Kidney (tissue), 22 donors: ENCODE measurements at places on chromosomes 16 and 17.
A peak's percentile ranks its signal among the peaks of the same experiment; 100 is the strongest.

- H3K27ac ChIP-seq = no peak overlapping the region
- H3K4me3 ChIP-seq = no peak overlapping the region
- H3K36me3 ChIP-seq = no peaks in the 10 kb centered on the region
- no peaks in the 10 kb centered on the region for H3K4me1 ChIP-seq
Measured at GRCh38 chr17:29661213-29661612, 38.5 kb upstream of the CORO6 start.

DNA sequence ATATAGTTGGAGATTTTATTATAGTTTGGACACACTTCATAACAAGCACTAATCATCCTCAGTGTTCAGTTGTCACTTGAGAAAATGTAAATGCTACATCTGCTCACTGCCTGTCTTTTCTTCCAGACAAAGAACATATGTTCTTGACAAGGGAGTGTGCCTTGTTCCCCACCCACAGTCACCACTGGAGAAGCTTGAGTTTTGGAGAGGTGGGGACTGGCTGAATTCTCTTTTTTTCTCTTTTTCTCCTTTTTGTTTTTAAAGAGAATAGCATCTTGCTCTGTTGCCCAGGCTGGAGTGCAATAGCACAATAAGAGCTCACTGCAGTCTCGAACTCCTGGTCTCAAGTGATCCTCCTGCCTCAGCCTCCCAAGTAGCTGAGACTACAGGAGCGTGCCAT, 15.5 kb downstream of the RPRML start:
- H3K27me3 ChIP-seq = no peaks in the 10 kb centered on the region
- H3K36me3 ChIP-seq = no peaks in the 10 kb centered on the region
- no peak for DNase-seq
- no peaks in the 10 kb centered on the region for H3K4me1 ChIP-seq

DNA sequence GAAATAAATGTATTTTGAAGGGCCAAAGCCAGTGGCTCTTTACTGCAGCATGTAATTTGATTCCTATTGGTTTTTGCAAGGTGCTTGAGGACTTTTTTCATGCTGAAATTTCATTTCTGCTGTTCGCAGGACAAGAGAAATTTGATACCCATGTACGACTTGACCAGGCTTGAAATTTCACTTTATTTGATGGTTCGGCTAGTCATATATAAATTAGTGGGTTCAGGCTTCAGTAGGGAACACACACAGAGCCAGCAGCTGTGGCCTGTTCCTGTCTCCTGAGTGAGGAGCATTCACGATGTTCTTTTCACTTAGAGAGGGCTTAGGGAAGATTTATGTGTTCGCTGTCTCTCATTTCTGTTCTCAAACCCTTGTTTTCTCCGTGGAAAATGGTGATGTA, 258.4 kb upstream of the CACNG5 start:
- peak; percentile 75 for DNase-seq
- H3K27me3 ChIP-seq = no peaks in the 10 kb centered on the region
- no peak overlapping the region for H3K27ac ChIP-seq
- H3K36me3 ChIP-seq = no peaks in the 10 kb centered on the region
- peaks cover 9% of the 10 kb centered on the region for H3K4me1 ChIP-seq
- H3K4me3 ChIP-seq = no peak overlapping the region

- H3K36me3 ChIP-seq = no peaks in the 10 kb centered on the region
- no peaks in the 10 kb centered on the region for H3K27me3 ChIP-seq
- no peak overlapping the region for H3K27ac ChIP-seq
- no peaks in the 10 kb centered on the region for H3K4me1 ChIP-seq
- peak overlapping the region; percentile 35 for H3K4me3 ChIP-seq
Measured at GRCh38 chr16:19168371-19169081, 486 bp downstream of the SYT17 start.

GRCh38 chr16:7315813-7316212, 16.8 kb upstream of the RBFOX1 start:
- no peak overlapping the region for H3K4me3 ChIP-seq
- no peak for DNase-seq
- no peak overlapping the region for H3K27ac ChIP-seq

DNA sequence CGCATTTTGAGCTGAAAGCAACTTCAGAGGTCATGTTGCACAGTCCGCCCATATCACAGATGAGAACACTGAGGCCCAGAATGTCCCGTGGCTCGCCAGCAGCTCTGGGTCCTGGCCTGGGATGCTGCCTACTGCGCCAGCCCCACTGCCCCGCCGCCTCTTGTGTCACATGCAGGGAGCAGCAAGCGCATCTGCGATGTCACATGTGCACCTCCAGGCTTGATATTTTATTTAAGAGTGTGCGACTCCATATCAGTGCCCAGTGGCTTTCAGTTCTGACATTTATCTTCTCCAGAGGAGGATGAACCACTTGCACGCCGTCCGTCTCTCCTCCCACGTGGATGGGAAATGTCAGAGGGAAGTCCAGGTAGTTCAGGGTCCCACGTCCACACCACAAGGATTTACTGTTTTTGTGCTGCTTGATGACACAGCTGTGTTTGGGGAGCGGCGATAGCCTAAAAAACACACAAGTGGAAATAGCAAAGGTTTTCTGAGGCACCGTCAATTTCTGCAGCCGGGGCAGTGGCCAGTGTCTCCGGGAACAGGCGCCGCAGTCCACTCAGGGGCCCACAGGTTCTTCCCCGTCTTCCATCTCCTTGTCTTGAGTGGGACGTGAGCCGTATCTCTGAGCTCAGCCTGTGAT, 7.0 kb upstream of the RBFOX3 start:
- H3K27ac ChIP-seq = no peak overlapping the region
- DNase-seq = no peak
- no peak overlapping the region for H3K4me3 ChIP-seq
- no peaks in the 10 kb centered on the region for H3K36me3 ChIP-seq
- H3K4me1 ChIP-seq = no peaks in the 10 kb centered on the region

DNA sequence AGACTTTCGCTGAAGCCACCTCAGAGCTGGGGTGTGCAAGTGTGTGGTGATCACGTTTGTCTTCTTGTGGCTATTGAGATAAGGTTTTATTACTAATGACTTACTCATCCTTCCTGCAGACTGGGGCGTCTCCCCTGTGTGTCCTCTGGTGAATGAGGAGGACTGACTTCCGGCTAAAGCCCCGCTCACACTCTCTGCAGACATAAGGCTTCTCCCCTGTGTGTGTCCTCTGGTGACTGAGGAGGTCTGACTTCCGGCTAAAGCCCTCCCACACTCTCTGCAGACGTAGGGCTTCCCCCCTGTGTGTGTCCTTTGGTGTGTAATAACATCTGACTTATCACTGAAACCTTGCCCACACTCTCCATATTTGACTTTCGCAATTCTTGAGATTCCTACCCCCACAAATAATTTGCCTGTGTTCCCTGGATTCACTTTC, 19.4 kb downstream of the PRDM7 start:
- no peak overlapping the region for H3K27ac ChIP-seq
- no peak overlapping the region for H3K4me3 ChIP-seq
- DNase-seq = no peak
- no peaks in the 10 kb centered on the region for H3K4me1 ChIP-seq
- H3K27me3 ChIP-seq = no peaks in the 10 kb centered on the region
- H3K36me3 ChIP-seq = no peaks in the 10 kb centered on the region

DNA sequence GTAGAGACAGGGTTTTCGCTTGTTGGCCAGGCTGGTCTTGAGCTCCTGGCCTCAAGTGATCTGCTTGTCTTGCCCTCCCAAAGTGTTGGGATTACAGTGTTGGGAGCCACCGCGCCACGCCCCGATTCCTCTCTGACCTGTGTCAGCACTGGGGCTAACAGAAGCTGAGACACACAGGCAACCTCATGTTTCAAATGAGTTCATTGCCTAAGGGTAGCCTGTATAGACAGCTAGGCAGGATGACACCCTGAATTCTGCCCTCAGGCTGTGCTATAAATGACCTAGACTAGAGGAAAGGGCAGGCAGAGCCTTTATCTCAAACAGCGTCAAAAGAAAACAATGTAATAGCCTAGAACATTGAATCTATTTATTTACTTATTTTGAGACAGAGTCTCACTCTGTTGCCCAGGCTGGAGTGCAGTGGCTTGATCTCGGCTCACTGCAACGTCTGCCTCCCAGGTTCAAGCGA, 2.3 kb upstream of the CDK3 start:
- no peak overlapping the region for H3K4me3 ChIP-seq
- H3K27ac ChIP-seq = no peak overlapping the region
- DNase-seq = no peak
- H3K27me3 ChIP-seq = no peaks in the 10 kb centered on the region

- no peak for DNase-seq
- H3K27me3 ChIP-seq = no peaks in the 10 kb centered on the region
- H3K4me1 ChIP-seq = no peaks in the 10 kb centered on the region
- peak overlapping the region; percentile 39 for H3K27ac ChIP-seq
- no peak overlapping the region for H3K4me3 ChIP-seq
Measured at GRCh38 chr17:55496094-55496881, 15.0 kb downstream of the SMIM36 start.

DNA sequence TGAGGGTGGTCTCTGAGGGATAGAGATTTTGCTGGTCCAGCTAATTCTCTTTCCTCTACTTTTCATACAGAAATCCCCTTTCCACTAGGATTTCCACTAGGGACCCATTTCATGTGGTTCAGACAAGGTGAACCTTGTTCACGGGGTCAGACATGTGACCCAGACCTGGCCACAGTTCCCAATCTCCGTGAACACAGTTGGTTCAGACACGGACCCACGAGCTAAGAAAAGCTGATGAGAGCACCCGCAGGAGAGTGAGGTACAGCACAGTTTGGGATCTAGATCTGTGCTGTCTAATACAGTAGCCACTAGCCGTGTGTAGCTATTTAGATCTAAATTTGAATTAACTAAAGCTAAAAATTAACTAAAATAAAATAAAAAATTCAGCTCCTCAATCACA, 88.1 kb downstream of the AXIN2 start:
- H3K27me3 ChIP-seq = no peaks in the 10 kb centered on the region
- DNase-seq = no peak
- H3K27ac ChIP-seq = no peak overlapping the region
- H3K4me3 ChIP-seq = no peak overlapping the region
- H3K36me3 ChIP-seq = no peaks in the 10 kb centered on the region

DNA sequence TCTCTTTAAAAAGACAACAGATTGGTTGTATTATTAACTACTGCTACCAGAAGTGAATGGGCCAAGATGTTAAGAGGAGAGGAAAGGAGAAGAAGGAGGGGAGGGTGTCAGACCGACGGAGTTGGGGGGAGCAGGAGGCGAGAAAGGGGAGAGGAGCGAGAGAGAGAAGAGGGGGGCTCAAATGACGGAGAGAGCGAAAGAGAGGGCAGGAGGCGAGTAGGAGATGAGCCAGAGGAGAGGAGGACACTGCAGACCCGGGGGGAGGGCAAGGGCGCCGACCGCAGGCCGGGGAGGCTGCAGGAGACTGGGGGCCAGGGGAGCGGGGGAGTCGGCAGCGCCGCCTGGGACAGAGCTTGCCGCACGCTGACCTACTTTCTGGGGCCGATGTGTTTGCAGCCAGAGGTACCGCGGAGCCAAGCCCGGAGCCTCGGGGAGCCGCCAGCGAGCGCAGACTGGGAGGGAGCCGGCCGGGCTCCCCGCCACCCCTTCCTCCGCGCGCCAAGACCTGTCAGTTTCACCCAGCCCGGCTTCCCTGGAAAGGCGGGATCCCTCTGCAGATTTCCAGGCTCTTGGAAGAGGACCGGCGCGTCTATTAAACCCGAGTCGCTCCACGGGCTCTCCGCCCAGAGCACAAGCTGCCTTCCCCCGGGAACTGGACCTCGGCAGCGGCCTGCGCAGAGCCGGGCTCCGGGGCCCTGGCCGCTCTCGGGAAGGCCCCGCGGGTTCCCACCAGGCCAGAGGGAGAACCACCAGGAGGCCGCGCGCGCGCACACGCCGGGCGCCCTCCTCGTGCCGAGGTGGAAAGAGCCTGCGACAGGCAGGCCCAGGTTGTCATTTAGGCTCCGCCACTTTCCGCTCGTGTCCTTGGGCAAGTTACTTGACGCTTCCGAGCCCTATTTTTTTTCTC, 74.6 kb downstream of the CMC2 start:
- no peaks in the 10 kb centered on the region for H3K36me3 ChIP-seq
- H3K27me3 ChIP-seq = no peaks in the 10 kb centered on the region
- H3K4me3 ChIP-seq = peak overlapping the region; percentile 46
- no peaks in the 10 kb centered on the region for H3K4me1 ChIP-seq
- H3K27ac ChIP-seq = peak overlapping the region; percentile 51

- no peak overlapping the region for H3K27ac ChIP-seq
- no peaks in the 10 kb centered on the region for H3K36me3 ChIP-seq
- no peak for DNase-seq
Measured at GRCh38 chr16:72021043-72021442, 12.5 kb downstream of the DHODH start.

DNA sequence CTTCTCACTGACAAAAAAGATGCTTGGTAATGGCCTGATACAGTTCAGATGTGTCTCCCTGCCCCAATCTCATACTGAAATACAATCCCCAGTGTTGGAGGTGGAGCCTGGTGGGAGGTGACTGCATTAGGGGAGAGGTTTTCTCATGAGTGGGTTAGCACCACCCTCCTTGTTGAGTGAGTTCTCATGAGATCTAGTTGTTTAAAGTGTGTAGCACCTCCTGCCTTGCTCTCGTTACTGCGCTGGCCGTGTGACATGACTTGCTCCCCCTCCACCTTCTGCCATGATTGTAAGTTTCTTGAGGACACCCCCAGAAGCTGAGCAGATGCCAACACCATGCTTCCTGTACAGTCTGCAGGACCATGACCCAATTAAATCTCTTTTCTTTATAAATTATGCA, 5.0 kb downstream of the TSR1 start:
- H3K4me1 ChIP-seq = peaks cover 6% of the 10 kb centered on the region
- H3K36me3 ChIP-seq = peaks cover 36% of the 10 kb centered on the region
- DNase-seq = no peak
- H3K4me3 ChIP-seq = no peak overlapping the region
